SJSA1 (cell line): ENCODE measurements at places on chromosomes 7 and 10. TPM values are rescaled to one million over a fixed set of nuclear protein-coding genes. Genes with fewer than 3 reads are reported as not detected.

DNA sequence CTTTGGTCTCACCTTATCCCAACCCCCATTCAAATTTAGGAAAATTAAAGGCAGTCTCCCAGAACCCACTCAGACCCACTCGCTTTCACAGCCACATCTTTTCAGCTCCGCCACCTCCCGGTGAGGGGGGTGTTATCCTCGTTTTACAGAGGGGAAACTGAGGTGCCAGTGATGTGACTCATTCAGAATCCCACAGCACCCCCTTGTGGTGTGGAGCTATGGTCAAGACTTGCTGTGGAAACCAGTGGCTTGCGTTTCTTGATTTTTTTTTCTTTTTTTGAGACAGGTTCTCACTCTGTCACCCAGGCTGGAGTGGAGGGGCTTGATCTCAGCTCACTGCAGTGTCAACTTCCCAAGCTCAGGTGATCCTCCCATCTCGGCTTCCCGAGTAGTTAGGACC is 27.6 kb downstream of the SLC35G1 start:
- DNase-seq: peak; percentile 53

- DNase-seq: no peak
Observed at GRCh38 chr10:86655173-86655540, 810 bp downstream of the OPN4 start.

GRCh38 chr10:132097609-132098377 is 32.0 kb downstream of the JAKMIP3 start:
- DNase-seq: no peak

DNA sequence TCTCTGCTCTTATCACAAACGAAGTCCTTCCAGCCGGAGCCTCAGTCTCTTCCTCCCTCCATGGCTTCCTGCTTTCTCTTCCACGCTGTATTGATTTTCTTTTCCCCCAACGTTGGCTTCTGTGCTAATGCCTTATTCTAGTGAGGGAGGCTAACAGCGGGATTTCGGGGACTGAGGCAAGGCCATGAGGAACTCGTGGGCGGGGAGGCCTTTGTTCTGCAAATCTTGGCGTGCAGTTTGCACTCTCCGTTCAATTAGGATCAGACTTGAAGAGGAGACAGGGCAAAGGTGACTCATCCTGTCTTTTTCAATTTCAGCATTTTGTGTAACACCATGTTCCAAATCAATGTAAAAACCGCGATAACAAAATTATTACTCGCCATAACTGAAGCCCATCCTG is 25.3 kb downstream of the EN2 start:
- DNase-seq: no peak

- DNase-seq: peak; percentile 52
Observed at GRCh38 chr10:61786728-61787127, 114.8 kb upstream of the ARID5B start.

DNA sequence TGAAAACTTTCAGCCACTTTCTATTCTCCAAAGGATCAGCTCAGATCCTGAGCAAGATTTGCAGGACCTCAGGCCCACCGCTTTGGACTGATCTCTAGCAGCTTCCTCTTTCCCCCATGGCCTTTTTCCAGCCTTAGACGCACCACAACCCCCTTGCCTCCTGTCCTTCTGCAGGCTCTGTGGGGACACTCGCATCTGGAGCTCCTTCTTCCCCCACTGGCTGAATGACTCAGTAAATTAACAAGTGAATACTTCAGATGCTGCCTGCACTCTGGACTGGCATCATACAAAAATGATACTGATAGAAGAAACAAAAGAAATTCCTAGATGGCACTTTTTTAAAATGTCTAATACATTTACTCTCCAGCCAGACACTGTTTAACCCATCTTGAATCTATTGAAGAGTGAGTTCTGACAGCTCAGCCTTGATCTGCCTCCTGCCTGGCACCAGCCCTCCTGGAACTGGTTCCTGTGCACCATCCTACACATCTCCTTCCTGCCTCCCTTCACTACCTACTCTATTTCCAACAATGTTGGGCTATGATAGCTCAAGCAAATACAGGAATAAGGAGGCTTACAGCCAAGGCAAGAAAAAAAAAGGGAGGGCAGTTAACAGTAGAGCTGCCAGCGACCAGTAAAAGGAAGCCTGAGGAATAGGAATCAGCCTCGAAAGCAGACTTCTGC is 3.3 kb downstream of the FRMPD2 start:
- DNase-seq: no peak

AZGP1 gene
- total RNA-seq: not detected in 2 replicates
